ENCODE measurements at places on chromosomes 12 and 14.

- peaks cover 2% of the 10 kb centered on the region for H3K27me3 ChIP-seq
- no peaks in the 10 kb centered on the region for H3K4me1 ChIP-seq
- no peak for DNase-seq
- H3K4me3 ChIP-seq = no peak overlapping the region
- peaks cover 5% of the 10 kb centered on the region for H3K36me3 ChIP-seq
Observed at GRCh38 chr12:94545935-94546771, 86.5 kb upstream of the CEP83 start.

DNA sequence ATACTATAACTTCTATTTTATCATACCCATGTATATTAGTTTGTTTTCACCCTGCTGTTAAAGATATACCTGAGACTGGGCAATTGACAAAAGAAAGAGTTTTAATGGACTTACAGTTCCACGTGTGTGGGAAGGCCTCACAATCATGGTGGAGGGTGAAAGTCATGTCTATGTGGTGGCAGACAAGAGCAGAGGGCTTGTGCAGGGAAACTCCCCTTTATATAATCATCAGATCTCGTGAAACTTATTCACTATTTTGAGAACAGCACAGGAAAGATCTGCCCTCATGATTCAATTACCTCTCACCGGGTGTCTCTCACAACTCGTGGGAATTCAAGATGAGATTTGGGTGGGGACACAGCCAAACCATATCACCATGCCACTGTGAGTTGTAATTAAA, 135.8 kb downstream of the SYNE2 start:
- peaks cover 56% of the 10 kb centered on the region for H3K36me3 ChIP-seq
- no peak overlapping the region for H3K4me3 ChIP-seq
- no peak for DNase-seq
- no peak overlapping the region for H3K27ac ChIP-seq
- H3K4me1 ChIP-seq = peaks cover 13% of the 10 kb centered on the region

DNA sequence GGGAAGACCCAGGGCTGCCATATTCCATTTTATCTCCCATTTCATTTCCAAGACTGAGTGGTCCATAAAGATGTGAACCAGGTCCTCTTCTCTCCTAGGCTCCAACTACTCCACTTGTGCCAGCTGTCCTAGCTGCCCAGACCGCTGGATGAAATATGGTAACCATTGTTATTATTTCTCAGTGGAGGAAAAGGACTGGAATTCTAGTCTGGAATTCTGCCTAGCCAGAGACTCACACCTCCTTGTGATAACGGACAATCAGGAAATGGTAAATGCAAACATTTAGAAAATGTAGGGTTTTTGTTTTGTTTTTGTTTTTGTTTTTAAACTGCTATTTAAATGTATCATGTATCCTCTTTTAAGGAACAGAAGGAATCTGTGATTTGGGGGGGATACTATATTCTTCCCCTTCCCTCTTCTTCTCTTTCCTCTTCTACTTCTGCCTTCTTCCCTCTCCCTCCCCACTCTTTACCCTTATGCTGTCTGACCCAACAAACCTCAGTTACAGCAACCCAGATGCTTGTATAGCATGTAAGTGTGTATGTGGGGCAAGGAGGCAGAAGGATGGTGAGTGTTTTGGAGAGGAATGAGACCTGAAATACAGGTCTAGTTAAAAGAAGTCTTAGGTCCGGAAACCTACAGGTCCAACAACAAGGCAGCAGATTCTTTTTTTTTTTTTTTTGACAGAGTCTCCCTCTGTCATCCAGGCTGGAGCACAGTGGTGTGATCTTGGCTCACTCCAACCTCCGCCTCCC, 5.9 kb downstream of the KLRG1 start:
- no peaks in the 10 kb centered on the region for H3K27me3 ChIP-seq
- H3K36me3 ChIP-seq = peaks cover 7% of the 10 kb centered on the region
- H3K4me3 ChIP-seq = peak overlapping the region; percentile 73
- H3K27ac ChIP-seq = peak overlapping the region; percentile 87

DNA sequence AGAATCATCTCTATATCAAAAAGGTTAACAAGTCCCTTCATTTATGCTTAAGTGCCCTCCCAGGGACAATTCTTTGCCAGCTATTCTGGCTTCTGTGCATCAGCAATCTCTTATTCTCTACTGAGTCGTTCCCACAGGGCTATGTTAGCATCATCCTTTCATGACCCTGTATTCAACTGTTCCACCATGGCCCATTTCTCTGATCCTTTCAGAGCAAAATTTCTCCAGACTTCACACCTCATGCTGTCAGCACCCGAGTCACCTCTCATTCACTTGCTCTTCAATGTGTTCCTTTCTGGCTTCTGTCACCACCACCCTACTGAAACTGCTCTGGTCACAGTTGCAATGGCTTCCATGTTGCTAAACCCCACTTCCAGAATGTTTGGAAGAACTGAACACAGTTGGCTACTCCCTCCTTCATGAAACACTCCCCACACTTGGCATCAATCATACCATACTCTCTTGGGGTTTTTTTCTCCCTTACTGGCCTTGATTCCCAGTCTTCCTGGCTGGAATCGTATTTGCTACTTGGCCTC, 159.5 kb upstream of the HMGA2 start:
- H3K27me3 ChIP-seq = peaks cover 43% of the 10 kb centered on the region
- H3K27ac ChIP-seq = no peak overlapping the region
- peaks cover 38% of the 10 kb centered on the region for H3K4me1 ChIP-seq
- DNase-seq = no peak
- H3K36me3 ChIP-seq = no peaks in the 10 kb centered on the region
- H3K4me3 ChIP-seq = no peak overlapping the region

DNA sequence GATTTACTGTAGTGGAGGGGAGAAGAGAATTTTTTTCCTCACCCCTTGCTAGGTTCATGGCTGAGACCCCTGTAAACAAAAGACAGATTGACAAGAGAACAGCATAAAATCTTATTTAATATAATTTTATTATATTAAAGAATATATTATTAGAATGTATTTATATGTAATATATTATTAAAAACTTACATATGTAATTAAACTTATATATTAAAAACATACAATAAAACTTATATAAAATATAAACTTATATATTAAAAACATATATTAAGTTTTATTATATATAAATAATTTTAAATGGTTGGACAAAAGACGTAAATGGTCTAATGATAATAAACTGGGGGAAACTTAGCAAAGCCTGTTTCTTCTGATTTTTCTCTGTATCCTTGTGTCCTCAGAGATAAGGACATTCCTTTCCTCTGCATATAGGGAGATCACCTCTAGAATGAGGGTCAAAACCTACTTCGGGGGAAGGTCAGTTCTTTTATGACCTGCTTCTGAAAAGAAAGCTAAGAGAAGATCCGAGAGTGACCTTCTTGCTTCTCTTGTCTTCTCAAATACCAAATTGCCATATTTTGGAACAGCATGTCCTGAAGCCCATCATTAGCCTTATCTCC, 8.9 kb upstream of the PPM1H start:
- H3K27me3 ChIP-seq = peaks cover 15% of the 10 kb centered on the region
- H3K27ac ChIP-seq = no peak overlapping the region
- H3K4me3 ChIP-seq = no peak overlapping the region
- no peak for DNase-seq
- no peaks in the 10 kb centered on the region for H3K4me1 ChIP-seq

DNA sequence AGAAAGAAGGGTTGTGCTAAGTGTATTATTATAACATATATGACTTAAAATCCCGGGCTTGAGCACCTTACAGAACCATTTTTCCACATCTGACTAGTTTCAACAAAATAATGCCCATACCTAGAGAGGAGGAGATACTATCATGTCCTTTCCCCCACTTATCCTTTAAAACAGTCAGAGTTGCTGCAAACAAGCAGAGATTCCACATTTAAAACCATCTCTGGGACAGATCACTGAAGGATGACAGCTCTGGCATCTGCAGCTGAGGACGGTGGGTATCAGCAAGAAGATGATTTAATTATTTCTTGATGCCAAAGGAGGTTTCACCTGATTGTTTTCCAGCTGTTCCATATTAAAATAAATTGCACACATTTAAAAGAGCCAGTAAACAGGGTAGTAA, 328.0 kb upstream of the TMTC1 start:
- no peaks in the 10 kb centered on the region for H3K4me1 ChIP-seq
- H3K27me3 ChIP-seq = no peaks in the 10 kb centered on the region
- H3K27ac ChIP-seq = no peak overlapping the region
- no peak overlapping the region for H3K4me3 ChIP-seq
- H3K36me3 ChIP-seq = no peaks in the 10 kb centered on the region

- peaks cover 27% of the 10 kb centered on the region for H3K4me1 ChIP-seq
- peaks cover 20% of the 10 kb centered on the region for H3K36me3 ChIP-seq
- no peak overlapping the region for H3K4me3 ChIP-seq
Observed at GRCh38 chr12:57401165-57401564, 29.7 kb downstream of the R3HDM2 start.

DNA sequence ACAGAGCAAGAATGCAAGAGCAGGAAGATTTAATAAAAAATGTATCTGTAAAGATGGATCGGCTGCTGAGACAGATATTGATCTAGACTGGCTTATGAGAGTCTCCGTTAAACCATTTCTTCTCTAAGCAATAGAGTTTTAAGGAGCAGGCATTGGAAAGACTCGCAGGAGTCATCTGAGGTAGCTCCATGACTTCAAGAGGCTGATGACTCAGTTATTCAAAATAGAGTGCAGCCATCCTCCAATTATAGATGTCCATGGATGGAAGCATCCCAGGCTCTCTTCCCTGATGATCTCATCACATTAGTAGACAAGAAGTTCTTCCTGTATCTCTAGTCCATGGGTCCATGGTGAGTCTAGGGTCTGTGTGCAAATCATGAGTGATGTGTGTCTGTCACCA, 638.3 kb upstream of the TMEM132C start:
- no peak overlapping the region for H3K4me3 ChIP-seq
- DNase-seq = no peak
- no peaks in the 10 kb centered on the region for H3K27me3 ChIP-seq
- no peaks in the 10 kb centered on the region for H3K36me3 ChIP-seq
- no peak overlapping the region for H3K27ac ChIP-seq

Measured in activated T-cell treated with anti-CD3 and anti-CD28 coated beads, Interleukin-2, amount 50 U/mL, for 24 hours (primary cell).